ENCODE measurements at places on chromosomes 7 and 10.

DNA sequence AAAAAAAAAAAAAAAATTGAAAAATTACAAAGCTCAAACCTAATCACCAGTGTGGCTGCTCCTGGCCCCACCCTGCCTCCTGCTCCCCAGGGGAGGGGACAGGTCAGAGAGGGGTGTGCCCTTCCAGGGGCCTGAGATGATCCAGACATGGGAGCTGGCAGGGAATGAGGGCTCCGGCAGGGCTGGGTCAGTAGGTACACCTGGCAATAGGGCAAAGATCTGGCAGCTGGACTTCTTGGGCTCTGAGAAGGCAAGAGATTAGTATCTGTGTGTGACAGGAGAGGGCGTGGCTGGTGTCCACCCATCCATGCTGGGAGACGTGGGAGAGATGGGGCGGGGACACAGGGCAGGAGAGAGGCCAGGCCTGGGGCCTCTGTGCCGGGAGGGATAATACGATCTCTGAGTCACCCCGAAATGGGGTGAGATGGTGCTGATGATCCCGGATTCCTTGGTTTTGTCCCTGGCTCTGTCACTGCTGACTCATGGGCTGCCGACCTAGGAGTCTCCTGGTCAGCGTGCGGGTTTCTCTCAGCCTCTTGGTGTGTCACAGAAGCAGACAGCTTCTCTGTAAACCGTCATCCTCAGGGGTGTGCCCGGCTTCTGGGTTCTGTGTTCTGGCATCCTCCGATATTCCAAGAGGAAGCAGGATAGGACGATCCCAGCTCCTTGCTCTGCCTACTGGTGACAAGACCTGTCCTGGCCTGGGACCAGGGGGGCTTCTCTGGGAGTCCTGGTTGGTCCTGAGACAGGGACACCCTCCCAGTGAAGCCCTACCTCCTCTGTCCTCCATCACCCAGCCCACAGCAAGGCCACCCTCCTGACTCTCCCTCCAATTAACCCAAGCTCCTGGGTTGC, 8.2 kb upstream of the CLDN4 start:
- DNase-seq: no peak

- DNase-seq: no peak
Observed at GRCh38 chr7:103795787-103796186, 193.7 kb downstream of the RELN start.

- DNase-seq: no peak
Observed at GRCh38 chr7:68943786-68944185, 654.5 kb upstream of the AUTS2 start.

DNA sequence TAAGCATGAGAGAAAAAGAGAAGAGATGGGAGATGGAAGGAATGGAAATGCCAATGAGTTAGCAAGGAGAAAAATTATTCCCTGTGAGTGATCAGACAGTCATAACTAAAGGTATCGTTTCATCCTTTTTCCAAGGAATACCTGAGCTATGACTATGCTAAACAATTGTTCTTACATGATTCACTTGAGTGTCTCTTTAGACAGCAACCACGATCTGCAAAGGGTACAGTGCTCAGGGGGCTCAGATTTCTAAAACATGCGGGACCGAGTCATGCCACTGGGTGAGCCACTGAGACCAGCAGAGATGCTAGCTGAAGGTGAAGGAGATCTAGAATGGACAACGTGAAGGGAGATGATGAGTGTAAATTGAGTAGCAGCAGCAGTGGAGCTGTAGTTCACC, 78.0 kb upstream of the CTTNBP2 start:
- no peak for DNase-seq

DNA sequence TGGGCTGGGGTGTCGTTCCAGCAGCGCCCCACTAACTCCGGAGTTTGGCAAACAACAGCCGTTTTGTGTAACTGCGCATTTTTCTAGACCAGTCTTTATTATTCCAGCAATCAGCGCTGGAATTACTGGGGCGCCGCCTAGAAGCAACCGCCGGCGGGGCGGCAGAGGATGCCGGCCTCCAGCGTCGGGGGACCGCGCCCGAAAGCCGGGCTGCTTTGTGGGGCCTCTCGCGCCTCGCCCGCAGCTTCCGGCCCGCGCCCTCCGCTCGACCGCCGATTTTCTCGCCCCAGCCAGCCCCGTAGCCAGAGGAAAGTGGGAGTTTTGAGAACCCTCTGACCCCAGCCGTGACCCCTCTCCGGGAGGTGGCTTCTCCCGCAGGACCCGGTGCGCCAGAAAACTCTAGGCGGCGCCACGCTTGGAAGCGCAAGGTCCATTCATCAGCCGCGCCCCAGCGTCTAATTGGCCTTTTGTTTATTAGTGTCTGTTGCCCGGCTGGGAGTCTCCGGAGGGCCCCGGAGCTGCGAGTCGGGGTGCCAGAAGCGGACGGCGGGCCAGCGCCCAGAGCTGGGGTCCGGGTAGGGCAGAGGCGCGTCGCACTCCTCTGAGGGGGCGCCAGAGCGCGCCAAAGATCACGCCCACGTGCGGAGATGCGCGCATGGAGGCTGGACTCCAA, 10.7 kb downstream of the EMX2 start:
- no peak for DNase-seq

- no peak for DNase-seq
Observed at GRCh38 chr7:93736668-93737369, 153.7 kb downstream of the TFPI2 start.

- DNase-seq: no peak
Observed at GRCh38 chr10:63683223-63683622, 162.0 kb downstream of the REEP3 start.

- DNase-seq: no peak
Observed at GRCh38 chr7:67387851-67388250, 391.2 kb downstream of the TYW1 start.

- DNase-seq: no peak
Observed at GRCh38 chr10:69838418-69838817, 36.7 kb downstream of the COL13A1 start.

DNA sequence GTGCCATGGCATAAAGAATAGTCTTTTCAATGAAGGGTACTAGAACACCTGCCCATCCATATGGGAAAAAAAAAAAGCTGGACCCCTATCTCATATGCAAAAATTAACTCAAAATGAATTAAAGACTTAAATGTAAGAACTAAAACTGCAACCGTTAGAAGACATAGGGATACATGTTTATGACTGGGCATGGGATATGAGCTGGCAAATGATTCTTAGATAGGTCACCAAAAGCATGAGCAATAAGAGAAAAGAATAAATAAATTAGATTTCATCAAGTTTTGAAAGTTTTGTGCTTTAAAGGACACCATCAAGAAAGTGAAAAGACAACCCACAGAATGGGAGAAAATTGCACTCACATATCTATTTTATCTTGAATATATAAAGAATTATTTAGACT, 222.0 kb downstream of the ADK start:
- no peak for DNase-seq

DNA sequence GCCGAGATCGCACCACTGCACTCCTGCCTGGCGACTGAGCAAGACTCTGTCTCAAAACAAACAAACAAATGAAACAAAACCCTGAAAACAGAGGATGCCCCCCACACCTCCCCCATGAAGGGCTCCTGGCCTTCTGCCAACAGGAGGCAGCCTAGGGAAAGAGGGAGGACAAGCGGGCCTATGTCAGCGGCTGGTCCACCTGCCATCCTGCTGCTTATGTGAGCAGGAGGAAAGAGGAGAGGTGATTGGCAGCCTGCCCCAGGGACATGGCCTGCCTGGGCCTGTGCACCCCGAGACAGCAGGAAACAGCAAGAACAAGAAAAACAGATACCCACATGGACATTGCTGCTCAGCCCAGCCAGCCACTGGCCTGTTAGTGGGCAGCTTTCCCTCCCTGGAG, 9.1 kb upstream of the ZNF316 start:
- DNase-seq: no peak

- no peak for DNase-seq
Observed at GRCh38 chr10:70352401-70353097, 29.9 kb downstream of the LRRC20 start.

GRCh38 chr7:130844811-130845580, 111.0 kb upstream of the KLF14 start:
- no peak for DNase-seq

- no peak for DNase-seq
Observed at GRCh38 chr7:99121496-99122021, 22.3 kb downstream of the SMURF1 start.

GRCh38 chr7:39623732-39624441, 515 bp downstream of the RALA start:
- peak; percentile 7 for DNase-seq

GRCh38 chr7:129210256-129210988, 14.4 kb upstream of the AHCYL2 start:
- DNase-seq: peak; percentile 31

- peak; percentile 47 for DNase-seq
Observed at GRCh38 chr10:135132-135600, at the start of gene ZMYND11. Gene ZMYND11 (plus strand): TSS chr10:135455. CDS start chr10:180013, 44,558 bp downstream.

DNA sequence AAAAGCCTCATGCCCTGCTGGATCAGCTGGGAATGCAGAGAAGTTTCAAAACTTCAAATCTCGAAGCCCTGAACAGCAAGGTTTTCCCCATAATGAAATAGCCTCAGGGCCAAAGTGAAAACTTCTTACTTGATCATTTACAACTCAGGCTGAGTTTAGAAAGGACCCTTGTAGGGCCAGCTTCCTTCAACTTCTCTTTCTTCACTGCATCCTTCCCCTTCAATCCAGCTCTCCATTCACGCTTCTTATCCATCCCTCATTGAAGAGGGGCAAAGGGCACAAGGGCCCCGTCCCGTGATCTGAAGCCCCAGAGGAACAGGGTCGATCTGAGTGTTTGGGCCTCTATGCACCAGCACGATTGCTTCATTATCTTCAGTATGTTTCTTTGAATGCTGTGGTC, 392.2 kb upstream of the CELF2 start:
- DNase-seq: no peak

- DNase-seq: no peak
Observed at GRCh38 chr7:8254667-8255066, 7.3 kb downstream of the ICA1 start.

DNA sequence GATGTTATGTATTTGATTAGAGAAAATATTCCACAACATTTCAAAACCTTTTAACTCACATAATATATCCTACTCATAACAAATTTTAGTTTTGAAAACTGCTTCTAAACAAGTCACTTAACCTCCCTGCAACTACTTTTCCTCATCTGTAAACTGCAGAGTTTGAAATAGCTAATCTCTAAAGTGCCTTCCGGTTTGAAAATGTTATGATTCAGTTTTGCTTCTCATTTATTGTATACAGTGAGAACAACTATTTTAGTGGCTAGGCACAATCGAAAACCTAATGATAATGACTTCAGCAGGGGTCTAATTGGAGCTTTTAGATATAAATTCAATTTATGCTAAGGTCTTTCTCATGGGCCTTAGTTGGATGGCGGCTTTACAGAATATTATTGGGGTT, 30.7 kb upstream of the TEX47 start:
- DNase-seq: no peak

GRCh38 chr10:60433684-60434083, 44.0 kb upstream of the ANK3 start:
- DNase-seq: no peak

DNA sequence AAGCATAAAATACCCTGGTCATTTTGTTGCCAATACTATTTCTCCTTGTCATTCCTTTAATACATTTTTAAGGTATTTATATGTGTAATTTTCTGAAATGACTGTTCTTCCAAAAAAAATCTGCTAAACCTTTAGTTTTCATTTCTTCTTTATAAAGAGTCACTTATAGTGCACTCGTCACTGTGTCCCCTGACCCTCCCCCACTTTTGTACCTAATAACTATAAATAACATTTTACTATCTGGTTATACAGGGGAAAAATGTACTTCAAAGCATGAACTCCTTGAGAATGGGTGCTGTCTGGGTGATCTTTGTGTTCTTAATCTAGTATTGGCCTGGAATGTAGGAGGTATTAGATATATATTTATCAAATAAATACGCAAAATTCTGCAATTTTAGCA, 31.1 kb downstream of the RTKN2 start:
- no peak for DNase-seq

- DNase-seq: no peak
Observed at GRCh38 chr10:14405076-14406065, 74.6 kb upstream of the FRMD4A start.

- DNase-seq: no peak
Observed at GRCh38 chr7:1264345-1265280, 31.9 kb downstream of the UNCX start.

DNA sequence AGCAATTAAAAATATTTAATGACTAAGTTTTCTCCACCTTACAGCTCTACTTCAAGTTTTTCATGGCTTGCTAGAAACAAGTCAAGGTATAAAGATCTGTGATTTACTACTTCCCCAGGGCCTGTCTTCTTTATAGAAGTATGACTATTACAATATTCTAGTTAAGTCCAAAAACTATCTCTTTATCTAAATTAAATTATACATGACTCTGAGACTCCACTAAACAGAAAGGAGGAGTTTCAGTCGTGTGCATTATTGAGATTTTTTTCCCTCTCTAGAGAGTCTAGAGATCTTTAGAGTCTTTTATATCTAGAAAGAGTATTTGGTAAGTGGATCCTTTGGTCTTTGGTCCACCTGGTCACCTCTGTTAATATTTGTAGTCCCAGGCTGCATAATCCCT, 100.7 kb downstream of the SEMA3E start:
- no peak for DNase-seq

DNA sequence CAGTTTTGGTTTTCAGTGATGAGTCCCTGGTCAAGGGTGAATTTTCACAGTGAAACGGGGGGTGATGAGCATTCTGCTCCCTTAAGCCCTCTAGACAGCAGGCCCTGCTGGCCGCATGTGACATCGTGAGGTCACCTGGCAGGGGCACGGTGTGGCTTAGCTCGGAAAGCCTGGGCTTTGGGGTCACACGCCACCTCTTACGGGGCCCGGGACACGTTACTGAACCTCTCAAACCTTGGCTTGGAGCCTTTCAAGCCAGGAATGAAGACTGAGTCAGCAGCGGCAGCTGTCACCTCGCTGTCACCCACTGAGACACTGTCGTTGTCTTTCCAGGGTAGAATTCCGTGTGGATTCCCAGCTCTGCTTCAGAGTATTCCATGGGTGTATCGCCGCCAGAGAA, 4.1 kb downstream of the GET4 start:
- no peak for DNase-seq

DNA sequence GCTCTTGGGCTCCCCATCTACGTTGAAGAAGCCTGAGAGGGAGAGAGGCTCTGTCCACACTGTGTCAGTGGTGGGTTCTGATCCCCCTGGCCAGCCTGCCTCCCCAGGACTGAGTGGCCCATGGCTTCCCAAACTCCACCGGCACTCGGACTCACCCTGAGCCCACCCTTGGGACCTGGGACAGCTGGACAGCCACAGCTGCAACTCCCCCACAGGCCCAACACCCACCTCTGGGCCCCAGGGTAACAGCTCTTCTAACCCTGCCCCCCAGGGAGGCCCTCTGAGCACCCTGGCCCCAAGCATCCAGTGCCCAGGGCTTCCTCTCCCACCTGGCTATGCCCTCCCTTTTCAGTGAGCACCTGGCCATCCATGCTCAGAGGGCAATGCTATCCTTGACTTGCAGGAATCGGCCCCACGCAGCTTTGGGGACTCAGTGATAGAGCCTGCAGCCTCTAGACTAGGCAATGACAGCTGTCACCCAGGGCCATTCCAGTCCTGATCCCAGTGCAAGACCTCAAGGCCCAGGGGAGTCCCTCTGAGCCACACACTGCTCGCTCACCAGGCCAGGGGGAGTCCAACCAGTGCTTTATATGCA, 17.9 kb downstream of the OGDHL start:
- no peak for DNase-seq
